ENCODE measurements at places on chromosomes 11 and 22.

GRCh38 chr11:86134580-86135318 lies 65.9 kb upstream of the PICALM start:
- no peak for DNase-seq

DNA sequence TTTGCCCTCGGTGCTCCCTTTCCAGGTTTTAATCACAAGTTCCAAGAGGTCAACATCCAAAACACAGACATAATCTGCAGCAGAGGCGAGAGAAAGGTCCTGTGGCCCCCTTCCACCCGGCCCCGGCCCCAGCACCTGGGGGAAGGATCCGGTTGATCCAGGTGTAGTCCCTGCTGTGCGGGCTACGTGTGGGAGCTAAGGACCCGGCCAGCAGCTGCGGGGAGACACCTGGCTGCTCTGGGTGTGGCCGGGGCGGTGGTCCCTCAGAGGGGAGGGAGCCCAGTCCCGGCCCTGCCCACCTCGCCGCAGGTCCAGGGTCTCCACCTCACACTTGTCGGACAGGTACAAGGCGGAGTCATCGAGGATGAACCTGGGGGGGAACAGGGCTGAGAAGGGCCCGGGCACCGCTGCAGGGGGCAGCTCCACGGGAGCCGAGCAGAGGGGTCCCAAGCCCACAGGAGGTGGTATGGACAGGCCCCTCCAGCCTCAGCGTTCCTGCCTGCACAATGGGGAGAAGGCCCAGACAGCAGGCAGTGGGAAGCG lies 13.6 kb downstream of the ATG2A start:
- no peak for DNase-seq

- no peak for DNase-seq
These were observed 22.5 kb upstream of the KRTAP5-7 start for GRCh38 chr11:71504531-71504930.

DNA sequence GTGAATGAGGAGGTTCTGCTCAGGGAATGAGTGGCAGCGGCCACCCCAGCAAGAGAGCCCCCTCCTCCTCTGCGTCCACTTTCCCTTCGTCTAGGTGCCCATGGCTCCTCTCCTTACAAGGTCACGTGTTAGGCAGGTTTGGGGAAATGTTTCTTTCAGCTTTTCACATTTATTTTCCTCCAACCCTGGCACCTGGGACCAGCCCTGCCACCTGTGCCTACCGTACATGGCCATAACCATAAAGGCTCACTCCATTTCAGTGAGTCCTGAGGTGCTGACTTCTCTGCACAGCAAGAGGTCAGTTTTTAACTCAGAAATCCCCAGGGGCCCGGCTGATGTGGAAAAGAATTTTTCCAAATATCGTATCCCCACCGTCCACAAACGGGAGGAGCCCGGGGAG lies 71.2 kb downstream of the FLI1 start:
- no peak for DNase-seq

GRCh38 chr22:39906207-39906606 lies 5.3 kb downstream of the GRAP2 start:
- DNase-seq, result no peak

DNA sequence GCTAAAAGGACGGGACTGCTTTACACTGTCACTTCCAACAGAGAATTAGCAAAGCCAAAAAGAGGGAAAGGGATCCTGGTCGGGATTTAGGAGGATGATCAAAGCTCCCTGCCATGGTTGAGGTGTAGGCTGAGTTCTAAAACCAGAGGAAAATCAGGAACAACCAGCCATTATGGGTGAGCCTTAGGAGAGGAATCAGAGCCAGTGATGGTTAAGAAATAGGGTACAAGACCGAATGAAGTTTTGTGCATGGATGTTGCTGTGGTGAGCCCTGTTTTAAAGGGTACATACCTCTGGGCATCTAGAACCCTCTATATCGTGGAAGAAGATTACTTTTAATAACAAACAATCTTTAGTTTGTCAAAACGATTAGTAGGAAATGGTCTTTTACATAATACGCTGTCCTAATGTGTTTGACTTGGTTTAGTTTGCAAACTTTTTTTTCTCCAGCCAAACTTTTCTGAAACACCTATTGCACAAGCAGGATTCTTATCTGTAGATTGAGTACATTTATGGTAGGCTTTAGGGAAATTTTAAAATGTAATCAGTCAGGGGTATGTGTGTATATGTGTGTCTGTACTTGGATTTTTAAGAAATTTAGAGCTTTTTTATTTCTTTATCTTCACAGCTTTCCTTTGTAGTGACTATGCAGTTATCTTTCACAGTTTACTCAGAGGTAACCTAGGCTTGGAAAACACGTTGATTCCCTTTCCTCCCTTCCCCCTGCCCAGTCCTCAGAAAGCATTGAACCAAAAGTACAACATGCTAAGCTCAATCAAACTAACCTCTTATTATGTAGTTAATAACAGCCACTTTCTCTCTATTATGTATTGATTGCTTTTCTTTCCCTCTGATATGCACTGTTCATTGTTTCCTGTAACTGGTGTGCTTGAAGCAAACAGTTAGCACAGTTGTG lies 26.8 kb downstream of the TRIM44 start:
- no peak for DNase-seq

GRCh38 chr11:85783758-85784157 lies 27.2 kb downstream of the SYTL2 start:
- no peak for DNase-seq

GRCh38 chr11:101441747-101442146 lies 142.1 kb downstream of the TRPC6 start:
- DNase-seq, result no peak

DNA sequence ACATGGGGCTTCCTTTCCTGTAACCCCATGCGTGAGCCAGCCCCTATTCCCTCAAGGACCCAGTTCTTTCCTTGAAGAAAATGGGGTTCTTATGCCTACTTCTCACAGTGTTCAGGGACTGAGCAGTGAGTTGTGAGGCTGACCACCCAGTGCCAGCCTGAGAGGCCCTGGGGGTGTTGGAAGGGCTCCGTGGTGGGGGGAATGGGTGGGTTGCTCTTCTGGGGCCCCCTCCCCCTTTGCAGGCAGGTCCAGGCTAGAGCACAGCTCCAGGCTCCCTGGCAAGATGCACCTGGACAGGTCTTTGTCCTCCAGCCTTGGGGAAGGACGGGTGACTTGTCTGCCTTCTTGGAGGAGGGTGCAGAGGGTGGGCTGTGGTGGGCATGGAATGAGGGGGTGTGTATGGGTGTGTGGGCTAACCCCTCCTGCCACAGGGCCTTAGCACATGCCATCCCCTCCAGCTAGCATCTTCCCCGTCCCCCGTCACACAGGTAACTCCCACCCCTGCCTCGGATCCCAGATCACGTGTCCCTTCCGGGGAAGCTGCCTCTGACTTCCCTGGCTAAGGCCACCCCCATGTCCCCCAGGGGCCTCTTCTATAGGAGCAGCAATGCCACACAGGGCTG lies 64.6 kb downstream of the MYEOV start:
- DNase-seq, result no peak

DNA sequence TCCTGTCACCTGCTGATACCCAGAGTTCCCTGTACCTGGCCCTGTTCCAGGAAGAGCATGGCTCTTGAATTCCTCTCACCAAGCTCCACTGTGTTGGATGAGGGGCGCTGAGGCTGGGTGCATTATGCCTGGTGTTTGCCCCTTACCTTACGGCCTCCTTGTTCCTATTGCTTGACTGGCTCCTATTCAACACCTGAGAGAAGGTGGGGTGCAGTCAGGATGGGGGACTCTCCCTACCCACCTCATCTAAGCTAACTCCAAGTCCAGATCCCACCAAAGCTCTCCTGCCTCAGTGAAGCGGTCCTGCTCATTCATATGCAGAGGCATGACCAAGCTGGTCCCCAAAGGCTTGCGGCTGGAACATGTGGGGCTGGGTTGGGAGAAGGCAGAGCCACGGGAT lies 35.8 kb upstream of the RIC3 start:
- DNase-seq, result no peak

- no peak for DNase-seq
These were observed 65.8 kb downstream of the LRRC32 start for GRCh38 chr11:76604626-76605241.

- DNase-seq, result no peak
These were observed 13.9 kb downstream of the DUSP8 start for GRCh38 chr11:1557904-1558774.

- no peak for DNase-seq
These were observed 101.0 kb downstream of the PTPRJ start for GRCh38 chr11:48081151-48082010.

- DNase-seq, result no peak
These were observed 585 bp downstream of the THYN1 start for GRCh38 chr11:134252346-134253187.

- DNase-seq, result no peak
These were observed 68.9 kb downstream of the C11orf91 start for GRCh38 chr11:33631749-33632091.

DNA sequence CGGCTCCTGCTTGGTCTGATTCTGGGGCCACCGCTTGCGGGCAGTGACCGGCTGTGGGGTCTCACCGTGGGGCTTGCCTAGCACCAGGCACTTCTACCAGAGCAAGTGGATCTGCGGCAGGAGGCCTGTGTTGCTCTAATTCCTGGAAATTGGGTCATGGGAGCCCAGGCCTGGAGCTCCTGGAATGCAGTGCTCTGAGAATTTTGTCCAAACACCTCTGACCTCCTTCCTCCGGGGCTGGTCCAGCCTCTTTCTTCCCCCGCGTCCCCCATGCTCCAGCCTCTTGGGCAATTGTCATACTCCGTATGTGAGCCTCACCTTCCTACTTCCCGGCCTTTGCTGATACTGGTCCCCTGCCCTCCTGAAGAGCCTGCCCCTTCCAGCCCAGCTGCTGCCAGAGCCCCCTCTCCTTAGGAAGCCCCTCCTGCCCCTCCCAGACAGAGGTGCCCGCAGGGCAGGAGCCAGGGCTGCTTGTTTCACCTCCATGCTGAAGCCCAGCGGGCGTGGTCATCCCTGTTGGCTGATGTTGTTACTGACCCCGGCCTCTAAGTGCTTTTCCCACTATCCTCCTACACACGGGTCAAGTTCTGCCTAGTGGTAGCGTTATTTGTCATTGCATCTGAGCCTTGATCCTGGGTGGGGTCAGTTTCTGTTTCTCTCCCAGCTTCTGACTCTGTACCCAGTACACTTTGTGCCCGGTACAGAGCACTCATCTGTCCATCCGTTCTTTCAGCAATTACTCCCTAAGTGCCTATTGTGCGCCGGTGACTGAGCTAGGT lies 9.6 kb downstream of the MGAT3 start:
- no peak for DNase-seq

DNA sequence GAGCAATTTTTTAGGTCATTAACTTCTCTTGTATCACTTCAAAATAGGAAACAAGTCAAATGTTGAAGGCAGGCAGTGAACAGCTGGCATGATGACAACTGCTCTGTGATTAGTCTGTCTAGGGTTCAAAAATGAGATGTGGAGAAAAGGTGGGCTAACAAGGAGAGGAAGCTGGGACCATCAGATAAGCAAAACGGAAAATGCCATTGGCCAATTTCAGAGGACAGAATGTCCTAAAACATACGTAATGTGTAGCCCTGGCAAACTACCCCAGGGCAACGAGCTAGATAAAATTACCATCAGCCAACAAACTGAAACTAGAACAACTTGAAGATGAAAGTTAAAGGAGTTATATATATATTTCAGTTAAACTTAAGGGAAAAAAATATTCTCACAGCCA lies 93.2 kb downstream of the RELT start:
- DNase-seq, result no peak

GRCh38 chr22:45575607-45576272 lies 73.1 kb downstream of the FBLN1 start:
- DNase-seq, result no peak

GRCh38 chr11:58609723-58610122 lies 12.7 kb upstream of the CNTF start:
- no peak for DNase-seq

Data from stimulated activated CD8-positive, alpha-beta memory T cell treated with anti-CD3 and anti-CD28 coated beads, Interleukin-7, amount 100 ng/mL, for 24 hours (primary cell).